Stimulated activated CD4-positive, alpha-beta T cell treated with anti-CD3 and anti-CD28 coated beads, Interleukin-4, amount 100 ng/mL, for 24 hours (primary cell): ENCODE measurements at places on chromosomes 13 and 19.

GRCh38 chr19:50020481-50020880 lies 4.7 kb downstream of the VRK3 start:
- DNase-seq = no peak

- no peak for DNase-seq
These were observed 81.3 kb upstream of the FRY start for GRCh38 chr13:31950111-31950815.

DNA sequence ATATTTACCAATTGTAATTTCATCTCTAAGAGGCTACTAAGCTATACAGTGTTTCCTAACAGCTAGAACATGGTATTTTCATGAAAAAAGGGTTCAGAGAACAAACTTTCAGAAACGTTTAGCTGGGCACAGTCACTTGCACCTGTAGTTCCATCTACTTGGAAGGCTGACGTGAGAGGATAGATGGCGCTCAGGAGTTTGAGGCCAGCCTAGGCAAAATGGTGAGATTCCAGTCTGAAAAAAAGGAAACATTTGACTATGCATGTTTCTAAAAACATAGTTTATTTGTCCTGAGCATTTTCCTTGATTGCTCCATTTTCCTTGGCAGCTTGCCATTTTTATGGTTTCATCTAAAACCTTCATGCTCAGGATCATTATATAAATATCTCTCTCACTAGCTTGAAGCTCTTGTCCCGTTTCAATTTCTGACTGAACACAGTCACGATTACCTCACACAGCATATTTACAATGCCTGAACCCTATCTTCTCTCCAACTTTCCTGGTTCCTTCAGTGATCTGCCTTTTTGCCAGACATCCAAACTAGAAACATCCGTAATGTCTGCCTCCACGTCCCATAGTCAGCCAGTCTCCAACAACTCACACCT lies 200.8 kb downstream of the RGCC start:
- DNase-seq = no peak

DNA sequence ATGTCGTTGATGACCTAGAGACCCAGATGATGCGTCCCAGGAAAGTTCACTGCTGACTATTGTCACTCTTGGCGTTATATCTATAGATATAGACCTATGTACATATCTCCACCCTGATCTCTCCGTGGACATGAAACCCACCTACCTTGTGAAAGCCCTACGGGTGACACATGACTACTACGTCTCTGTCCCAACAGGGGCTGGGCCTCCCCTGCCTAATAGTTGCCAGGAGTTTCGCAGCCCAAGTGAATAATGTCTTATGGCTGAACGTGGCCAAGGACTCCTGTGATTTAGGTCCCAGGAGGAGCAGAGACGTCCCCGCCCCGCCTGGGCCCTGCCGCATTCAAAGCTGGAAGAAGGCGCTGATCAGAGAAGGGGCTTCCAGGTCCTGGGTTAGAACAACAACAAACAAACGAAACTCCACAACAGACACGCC lies 4.9 kb upstream of the POU4F1 start:
- no peak for DNase-seq

DNA sequence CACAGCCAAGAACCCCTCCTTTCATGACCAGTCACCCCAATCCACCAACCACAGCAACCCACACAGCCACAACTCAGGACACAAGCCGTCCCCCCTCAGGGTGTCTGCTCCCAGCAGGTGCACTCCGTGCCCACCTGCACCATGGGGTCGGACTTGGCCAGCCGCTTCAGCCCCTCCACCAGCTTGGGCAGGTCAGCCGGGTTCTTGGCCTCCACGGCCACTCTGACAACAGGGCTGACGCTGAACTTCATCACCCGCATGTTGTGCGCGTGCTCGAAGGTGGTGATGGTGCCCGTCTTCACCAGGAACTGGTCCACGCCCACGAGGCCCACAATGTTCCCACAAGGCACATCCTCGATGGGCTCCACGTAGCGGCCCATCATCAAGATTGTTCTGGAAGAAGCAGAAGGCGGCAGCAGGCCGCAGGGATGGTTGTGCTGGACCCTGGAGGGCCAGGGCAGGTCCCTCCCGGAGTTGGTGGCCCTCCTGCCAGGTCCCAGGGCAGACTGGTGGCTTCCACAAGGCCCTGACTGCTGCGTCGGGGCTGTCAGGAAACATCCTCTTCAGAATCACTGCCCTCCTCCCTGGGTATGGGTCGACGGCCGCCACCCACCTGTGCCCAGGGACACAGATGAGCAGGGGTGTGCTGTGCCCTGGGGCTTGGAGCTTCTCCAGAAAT lies 5.5 kb downstream of the EEF2 start:
- no peak for DNase-seq

GRCh38 chr13:110938662-110939421 lies 24.0 kb upstream of the ANKRD10 start:
- DNase-seq = no peak

DNA sequence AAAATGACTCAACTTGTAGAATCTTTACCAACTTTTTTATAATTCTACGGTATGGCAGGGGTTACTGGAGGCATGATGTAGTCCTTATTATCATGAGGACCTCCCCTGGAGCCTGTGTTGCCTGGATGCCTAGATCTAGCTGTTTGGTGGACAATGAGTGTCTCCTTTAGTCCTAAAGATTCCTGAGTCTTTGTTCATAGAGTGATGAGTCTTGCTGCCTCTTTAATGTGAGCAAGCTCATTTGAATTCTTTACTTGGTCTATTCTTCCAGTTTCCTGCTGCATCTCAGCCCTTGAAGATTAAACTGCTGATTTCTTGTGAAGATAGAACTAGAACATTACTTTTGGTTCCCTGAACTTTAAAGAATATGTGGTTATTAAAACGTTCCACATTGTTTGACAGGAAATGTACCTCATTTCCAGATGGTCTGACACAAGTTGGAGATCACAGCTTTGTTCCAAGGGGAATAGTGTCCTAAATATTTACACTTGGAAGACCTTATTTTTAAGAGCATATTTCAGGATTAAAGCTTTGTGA lies 51.9 kb downstream of the SLAIN1 start:
- no peak for DNase-seq

- DNase-seq = no peak
These were observed 41.1 kb downstream of the GPR12 start for GRCh38 chr13:26719356-26719945.

- no peak for DNase-seq
These were observed 134.4 kb downstream of the DNAJC15 start for GRCh38 chr13:43157796-43158195.

- DNase-seq = no peak
These were observed 1432.4 kb upstream of the ATXN8OS start for GRCh38 chr13:68675209-68675608.

- DNase-seq = peak; percentile 4
These were observed 744.1 kb downstream of the UQCRFS1 start for GRCh38 chr19:28468701-28469459.

DNA sequence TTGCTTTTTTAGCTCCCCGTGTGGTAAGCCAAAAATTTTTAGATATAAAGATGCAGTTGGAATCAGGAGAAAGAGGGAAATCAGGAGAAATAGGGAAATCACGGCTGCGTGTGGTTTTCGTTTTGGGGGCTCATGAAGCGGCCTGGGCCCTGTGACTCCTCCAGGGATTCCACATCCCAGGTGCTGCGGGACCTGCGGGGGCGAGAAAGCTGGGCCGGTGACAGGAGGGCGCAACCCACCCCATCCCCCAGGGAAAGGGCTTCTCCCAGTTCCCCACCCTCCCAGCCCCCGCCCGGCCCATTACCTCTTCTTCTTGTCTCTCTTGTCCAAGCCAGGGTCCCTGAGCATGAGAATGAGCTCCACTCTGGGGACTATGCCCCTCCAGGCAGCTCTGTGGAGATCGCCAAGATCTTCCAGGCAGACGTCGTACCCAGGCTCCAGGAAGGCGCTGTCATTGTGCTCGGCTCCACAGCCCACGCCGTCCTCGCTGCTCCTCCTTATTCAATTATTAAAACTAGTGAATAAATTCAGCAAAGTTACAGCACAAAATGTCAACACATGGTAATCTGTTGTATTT lies 111.0 kb downstream of the MRPL57 start:
- DNase-seq = no peak

DNA sequence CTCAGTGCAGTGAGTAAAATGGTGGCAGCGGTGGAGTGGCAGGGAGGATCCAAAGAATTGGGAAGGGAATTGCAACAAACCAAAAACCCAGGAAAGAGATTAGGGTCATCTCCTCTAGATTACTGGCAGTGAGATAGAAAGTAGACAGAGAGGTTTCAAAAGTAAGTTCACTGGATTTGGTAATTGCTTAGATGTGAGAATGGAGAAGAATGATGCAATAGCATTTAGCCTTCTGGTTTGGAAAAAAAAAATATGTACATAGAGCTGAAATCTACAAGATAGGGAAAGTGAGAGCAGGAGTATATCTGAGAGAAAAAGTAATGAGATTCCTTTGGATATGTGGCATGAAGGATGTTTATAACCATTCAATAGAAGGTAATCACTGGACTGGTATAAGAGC lies 482.6 kb upstream of the GPC6 start:
- no peak for DNase-seq

DNA sequence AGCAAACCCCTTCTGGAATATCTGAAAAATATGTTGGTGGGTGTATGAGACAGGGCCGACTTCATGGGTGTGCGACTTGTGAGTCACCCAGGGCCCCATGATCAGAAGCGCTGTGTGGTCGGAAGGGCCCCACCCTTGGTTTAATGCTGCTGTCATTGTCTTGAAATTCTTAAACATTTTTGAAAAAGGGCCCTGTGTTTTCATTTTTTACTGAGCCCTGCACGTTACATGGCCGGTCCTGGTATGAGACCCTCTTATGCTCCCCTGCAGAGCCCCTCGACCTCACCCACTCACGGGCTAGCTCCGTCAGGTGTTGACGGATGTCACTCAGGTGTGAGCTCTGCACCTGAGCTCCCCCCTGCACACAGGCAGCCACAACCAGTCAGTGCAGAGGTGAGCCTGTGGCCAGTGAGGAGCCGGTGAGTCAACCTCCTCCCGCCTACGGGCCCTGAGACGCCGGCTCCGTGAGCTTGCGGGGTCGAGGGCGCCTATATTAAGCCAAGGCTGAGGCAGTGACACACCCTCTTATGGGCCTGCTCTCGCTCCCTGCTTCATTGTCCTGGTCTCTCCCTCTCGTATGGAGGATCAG lies 27.7 kb downstream of the GADD45B start:
- DNase-seq = peak; percentile 69

GRCh38 chr19:45113628-45114027 lies 20.6 kb downstream of the PPP1R37 start:
- DNase-seq = no peak

GRCh38 chr13:70623239-70623638 lies 515.0 kb upstream of the KLHL1 start:
- no peak for DNase-seq

GRCh38 chr19:13499692-13500091 lies 6.6 kb downstream of the CACNA1A start:
- DNase-seq = no peak

- DNase-seq = no peak
These were observed 9.6 kb downstream of the CHERP start for GRCh38 chr19:16532440-16533234.

DNA sequence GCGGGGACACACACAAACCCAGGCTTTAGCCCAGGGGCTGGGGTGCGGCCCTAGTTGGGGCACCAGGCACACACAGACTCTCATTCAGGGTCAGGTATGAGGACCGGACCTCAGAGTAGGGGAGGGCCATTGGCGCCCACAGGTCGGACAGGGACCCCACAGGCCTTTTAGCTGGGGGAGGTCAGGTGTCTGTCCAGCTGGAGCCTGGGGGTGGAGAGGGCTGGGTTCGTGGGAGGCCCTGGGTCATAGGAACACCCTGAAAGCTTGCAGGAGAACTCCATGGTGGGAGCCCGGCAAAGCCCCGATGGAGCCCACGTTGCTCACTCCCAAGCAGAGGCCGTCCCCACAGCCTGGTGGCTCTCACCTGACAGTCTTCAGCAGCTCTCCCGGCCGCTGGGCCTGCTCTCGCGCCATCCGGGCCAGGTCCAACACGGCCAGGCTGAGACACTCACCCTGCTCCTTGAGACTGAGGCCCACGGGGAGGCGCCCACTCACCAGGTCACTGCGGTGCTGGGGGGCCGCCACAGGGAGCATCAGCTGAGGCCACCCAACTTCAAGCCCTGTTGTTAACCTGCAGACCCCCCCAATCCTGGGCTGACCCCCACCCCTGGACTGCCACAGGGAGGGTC lies 5.0 kb downstream of the JAK3 start:
- no peak for DNase-seq

- DNase-seq = no peak
These were observed 1.8 kb upstream of the SSBP4 start for GRCh38 chr19:18417250-18418028.

DNA sequence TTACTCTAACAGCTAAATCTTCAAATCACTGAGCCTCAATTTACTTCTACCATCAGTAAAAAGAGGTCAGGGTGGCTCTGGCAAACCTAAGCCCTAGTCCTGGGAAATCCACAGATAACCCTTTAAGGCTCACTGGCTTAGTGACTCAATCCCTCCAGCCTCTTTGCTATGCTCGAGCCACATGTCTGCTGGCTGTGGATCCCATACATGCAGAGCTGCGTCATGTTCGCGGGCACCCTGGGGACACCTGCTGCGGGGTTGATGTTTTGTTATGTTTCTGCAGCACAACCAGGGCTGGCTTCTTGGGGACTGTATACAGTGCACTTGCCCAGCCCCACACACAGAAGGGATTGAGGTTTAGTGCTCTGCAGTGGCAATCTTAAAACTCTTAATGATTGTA lies 41.6 kb upstream of the C13orf42 start:
- DNase-seq = no peak

GRCh38 chr13:36513266-36513665 lies 81.0 kb downstream of the CCNA1 start:
- no peak for DNase-seq

GRCh38 chr19:5956728-5957127 lies 21.2 kb downstream of the RANBP3 start:
- no peak for DNase-seq

GRCh38 chr19:33278403-33279269 lies 23.7 kb downstream of the CEBPA start:
- no peak for DNase-seq

GRCh38 chr19:45524575-45525129 lies 17.4 kb downstream of the VASP start:
- no peak for DNase-seq

DNA sequence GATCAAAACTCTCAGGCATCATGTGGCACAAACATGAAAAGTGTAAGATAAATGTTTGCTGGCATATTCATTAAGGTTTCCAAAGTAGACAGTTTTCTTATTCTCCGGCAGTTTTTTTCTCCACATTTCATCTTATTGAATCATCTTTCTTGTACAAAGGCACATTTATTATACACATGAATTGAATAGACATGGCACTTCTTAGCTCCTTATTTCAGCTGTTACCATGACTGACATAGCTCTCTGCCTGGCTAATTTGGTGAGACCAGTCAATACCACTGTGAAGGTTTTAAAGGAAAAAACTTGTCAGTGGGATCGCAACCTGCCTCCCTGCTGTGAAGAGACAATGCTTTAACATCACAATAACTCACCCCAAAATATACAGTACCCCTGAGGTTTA lies 285.0 kb upstream of the PCDH20 start:
- DNase-seq = no peak
